GM12878 (cell line): ENCODE measurements at places on chromosomes 3 and 15. TPM values are rescaled to one million over a fixed set of nuclear protein-coding genes. Genes with fewer than 3 reads are reported as not detected.

Gene CD86
- polyA plus RNA-seq = 52.4 and 53.5 TPM in 2 replicates

Gene CSPG5
- not detected in 2 replicates for polyA plus RNA-seq

Gene KLHL18
- 49.8 and 56.6 TPM in 2 replicates for polyA plus RNA-seq

Gene C3orf20
- polyA plus RNA-seq = 0.24 and 0.40 TPM in 2 replicates

Gene KCNMB2
- polyA plus RNA-seq = 16.4 and 18.8 TPM in 2 replicates

Gene EOGT
- polyA plus RNA-seq = 6.1 and 6.7 TPM in 2 replicates

Gene MESP1
- 1.00 and 1.5 TPM in 2 replicates for polyA plus RNA-seq

Gene PLA2G4E
- not detected in 2 replicates for polyA plus RNA-seq

DNA sequence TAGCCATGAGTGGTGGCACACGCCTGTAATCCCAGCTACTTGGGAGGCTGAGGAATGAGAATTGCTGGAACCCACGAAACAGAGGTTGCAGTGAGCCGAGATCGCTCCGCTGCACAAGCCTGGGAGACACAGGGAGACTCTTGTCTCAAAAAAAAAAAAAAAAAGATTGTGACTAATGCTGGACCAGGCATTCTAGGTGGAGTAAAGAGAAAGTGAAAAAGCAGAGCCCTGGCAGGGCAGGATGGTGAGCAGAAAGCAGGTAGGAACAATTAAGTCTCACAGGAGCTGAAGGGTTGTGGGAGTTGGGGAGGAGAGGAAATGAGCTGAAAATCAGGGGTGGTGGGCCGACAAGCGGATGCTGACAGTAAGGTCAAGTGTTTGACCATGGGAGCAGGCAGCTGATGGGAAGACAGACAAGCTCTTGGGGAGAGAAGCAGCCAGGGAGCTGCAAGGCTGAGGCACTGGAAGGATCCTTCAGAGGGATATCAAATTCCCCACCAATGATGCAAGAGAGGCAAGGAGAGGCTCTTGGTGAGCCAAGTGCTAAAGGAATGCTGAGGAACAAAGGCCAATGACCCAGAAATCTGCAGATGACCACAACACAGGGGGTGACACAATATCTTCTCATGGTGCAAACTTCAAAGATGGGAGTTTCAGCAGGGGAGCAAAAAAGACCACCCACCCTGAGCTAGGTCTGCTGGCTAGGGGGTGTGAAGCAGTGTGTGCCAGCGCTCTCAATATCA, 251.1 kb downstream of the ULK4 start:
- H3K36me3 ChIP-seq = no peaks in the 10 kb centered on the region
- no peak overlapping the region for H3K4me3 ChIP-seq
- no peak overlapping the region for H3K27ac ChIP-seq

GRCh38 chr3:67468511-67468910, 185.9 kb downstream of the SUCLG2 start:
- H3K4me1 ChIP-seq = no peaks in the 10 kb centered on the region
- no peaks in the 10 kb centered on the region for H3K36me3 ChIP-seq
- no peak for DNase-seq

- DNase-seq = no peak
- no peaks in the 10 kb centered on the region for H3K27me3 ChIP-seq
- peaks cover 14% of the 10 kb centered on the region for H3K4me1 ChIP-seq
- H3K27ac ChIP-seq = no peak overlapping the region
- no peaks in the 10 kb centered on the region for H3K36me3 ChIP-seq
Observed at GRCh38 chr3:40340541-40341170, 31.1 kb downstream of the EIF1B start.

- DNase-seq = no peak
- no peaks in the 10 kb centered on the region for H3K27me3 ChIP-seq
- H3K36me3 ChIP-seq = no peaks in the 10 kb centered on the region
- no peaks in the 10 kb centered on the region for H3K4me1 ChIP-seq
Observed at GRCh38 chr3:45118615-45119071, 27.5 kb downstream of the CDCP1 start.

GRCh38 chr15:59105854-59106253, 908 bp downstream of the CCNB2 start:
- peaks cover 26% of the 10 kb centered on the region for H3K36me3 ChIP-seq
- no peak for DNase-seq
- peaks cover 4% of the 10 kb centered on the region; the same call in 1 of the 2 replicates for H3K4me1 ChIP-seq
- H3K27ac ChIP-seq = peak overlapping the region; percentile 86; the same call in 1 of the 2 replicates
- H3K27me3 ChIP-seq = no peaks in the 10 kb centered on the region

GRCh38 chr15:75947092-75947491, 43.4 kb downstream of the FBXO22 start:
- H3K36me3 ChIP-seq = no peaks in the 10 kb centered on the region
- no peak overlapping the region for H3K4me3 ChIP-seq
- H3K27ac ChIP-seq = no peak overlapping the region
- no peak for DNase-seq
- no peaks in the 10 kb centered on the region for H3K27me3 ChIP-seq

- H3K27ac ChIP-seq = no peak overlapping the region
- H3K36me3 ChIP-seq = peaks cover 34% of the 10 kb centered on the region
- DNase-seq = no peak
- no peak overlapping the region for H3K4me3 ChIP-seq
- peaks cover 6% of the 10 kb centered on the region for H3K4me1 ChIP-seq
Observed at GRCh38 chr15:31373970-31374369, 47.3 kb downstream of the KLF13 start.

- H3K27me3 ChIP-seq = no peaks in the 10 kb centered on the region
- no peak overlapping the region for H3K4me3 ChIP-seq
- no peak overlapping the region for H3K27ac ChIP-seq
- H3K36me3 ChIP-seq = no peaks in the 10 kb centered on the region
- no peaks in the 10 kb centered on the region for H3K4me1 ChIP-seq
Observed at GRCh38 chr3:191085091-191085490, 114.0 kb upstream of the OSTN start.

DNA sequence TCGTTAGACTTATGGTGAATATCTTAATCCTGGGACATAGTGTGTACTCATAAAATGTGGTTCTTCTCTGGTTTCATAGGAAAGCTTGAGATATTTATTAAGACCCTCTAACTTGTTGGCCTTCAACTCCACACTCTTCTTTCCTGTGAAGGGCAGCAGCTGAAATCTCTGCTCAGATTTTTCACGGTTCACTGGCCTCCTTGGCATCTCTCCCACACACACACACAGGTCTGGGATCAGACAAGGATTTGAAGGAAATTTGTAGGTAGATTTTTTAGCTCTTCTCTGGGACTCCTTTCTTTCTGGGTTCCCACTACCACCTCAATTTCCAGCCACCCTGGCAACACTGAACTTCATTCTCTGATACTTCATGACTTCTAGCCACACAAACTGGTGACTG, 70.2 kb downstream of the MYRIP start:
- no peaks in the 10 kb centered on the region for H3K36me3 ChIP-seq
- H3K27me3 ChIP-seq = no peaks in the 10 kb centered on the region
- no peak for DNase-seq
- H3K27ac ChIP-seq = no peak overlapping the region

- peak overlapping the region; percentile 80; the same call in 1 of the 2 replicates for H3K4me3 ChIP-seq
- H3K4me1 ChIP-seq = 0 out of 2 replicates have a peak, but pooled peaks cover 4% of the 10 kb centered on the region
- no peak for DNase-seq
- H3K36me3 ChIP-seq = no peaks in the 10 kb centered on the region
Observed at GRCh38 chr15:59657635-59658125, 365 bp upstream of the GTF2A2 start.

GRCh38 chr3:39724233-39724846, 85.1 kb upstream of the MYRIP start:
- no peaks in the 10 kb centered on the region for H3K36me3 ChIP-seq
- H3K27me3 ChIP-seq = no peaks in the 10 kb centered on the region
- H3K27ac ChIP-seq = no peak overlapping the region
- H3K4me3 ChIP-seq = no peak overlapping the region
- no peak for DNase-seq

DNA sequence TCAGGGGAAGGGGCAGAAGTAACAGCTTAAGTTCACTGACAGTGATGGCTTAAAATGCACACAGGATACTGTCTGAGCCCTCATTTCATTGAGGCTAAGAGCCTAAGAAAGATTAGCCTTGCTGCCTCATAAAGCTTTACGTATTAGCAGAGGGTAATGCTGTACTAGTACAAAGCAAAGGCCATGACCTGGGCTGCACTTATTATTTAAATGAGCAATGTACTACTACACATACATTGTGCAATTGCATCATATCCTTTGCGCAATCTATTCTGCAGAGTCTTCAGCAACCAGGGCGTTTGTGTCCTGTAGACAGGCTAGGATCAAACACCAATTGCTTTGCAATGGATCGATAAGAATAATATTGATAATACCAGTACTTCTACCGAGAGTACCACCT, 221.8 kb downstream of the TPRG1 start:
- H3K27me3 ChIP-seq = no peaks in the 10 kb centered on the region
- DNase-seq = no peak
- peaks cover 28% of the 10 kb centered on the region for H3K4me1 ChIP-seq

DNA sequence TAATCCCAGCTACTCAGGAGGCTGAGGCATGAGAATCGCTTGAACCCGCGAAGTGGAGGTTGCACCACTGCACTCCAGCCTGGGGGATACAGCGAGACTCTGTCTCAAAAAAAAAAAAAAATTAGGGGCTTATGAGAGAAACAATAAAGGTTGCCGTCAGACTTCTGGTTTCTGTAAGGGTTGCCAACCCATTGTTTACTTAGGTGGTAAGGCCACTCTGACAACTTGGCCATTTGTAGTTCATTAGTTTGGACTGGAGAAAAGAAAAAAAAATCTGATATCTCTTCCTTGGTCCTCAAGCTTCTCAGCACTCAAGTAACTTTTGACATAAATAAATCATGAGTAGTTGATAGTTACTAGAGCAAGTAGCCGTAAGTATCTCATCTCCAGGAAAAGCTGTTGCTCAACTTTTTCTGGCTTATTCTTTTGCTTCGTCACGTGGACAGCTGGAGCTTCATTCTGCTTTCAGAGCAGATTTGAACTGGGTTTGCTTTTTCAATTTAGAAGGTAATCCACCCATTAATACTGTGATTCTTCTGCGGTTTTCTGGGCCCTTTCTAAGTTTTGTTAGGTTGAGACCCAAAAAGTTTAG, 9.4 kb downstream of the SNX1 start:
- H3K27ac ChIP-seq = no peak overlapping the region
- no peak overlapping the region for H3K4me3 ChIP-seq
- DNase-seq = no peak
- H3K36me3 ChIP-seq = no peaks in the 10 kb centered on the region; the same call in none of the 2 replicates
- no peaks in the 10 kb centered on the region for H3K27me3 ChIP-seq

DNA sequence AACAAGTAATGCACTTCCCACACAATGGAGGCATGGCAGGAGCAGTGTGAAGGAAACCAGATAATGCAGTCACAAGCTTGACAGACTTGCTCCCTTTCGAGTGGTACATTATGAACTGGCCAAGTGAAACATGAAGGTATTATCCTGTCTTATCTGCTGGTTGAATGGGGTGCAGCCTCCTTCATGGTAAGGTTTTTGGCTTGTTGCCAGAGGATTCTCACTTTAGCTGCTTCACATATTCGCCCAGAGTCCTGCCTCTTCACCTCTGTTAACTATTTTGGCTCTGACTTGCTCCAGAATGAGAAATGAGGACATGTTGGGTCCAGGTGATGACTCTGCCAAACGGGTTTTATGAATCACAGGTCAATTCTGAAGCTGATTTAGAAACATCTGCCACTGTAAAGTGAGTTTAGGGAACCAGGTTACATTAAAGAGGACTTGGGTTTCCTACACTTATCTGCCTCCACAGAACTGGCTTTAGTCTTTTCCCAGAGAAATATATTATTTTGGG, 19.5 kb upstream of the CCDC39 start:
- no peaks in the 10 kb centered on the region; the same call in 1 of the 2 replicates for H3K27me3 ChIP-seq
- no peaks in the 10 kb centered on the region for H3K36me3 ChIP-seq
- H3K4me3 ChIP-seq = no peak overlapping the region
- no peak for DNase-seq
- H3K27ac ChIP-seq = no peak overlapping the region
- H3K4me1 ChIP-seq = no peaks in the 10 kb centered on the region

DNA sequence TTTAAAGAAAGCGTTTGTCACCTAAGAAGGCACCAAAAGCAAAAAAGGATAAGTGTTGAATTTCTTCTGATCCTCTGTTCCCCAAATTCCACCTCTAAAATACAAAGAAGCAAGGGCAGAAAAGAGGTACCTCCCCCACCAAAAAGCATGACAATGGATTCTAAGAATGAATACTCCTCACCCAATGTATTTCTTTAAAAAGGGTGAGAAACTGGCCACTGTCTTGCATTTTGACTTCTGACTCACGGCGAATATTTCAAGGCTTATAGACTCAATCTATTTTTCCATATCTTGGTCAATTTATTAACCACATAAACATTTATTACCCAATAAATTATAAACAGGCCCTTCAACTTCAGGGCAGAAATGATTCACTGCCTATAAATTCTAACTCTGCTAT, 131.1 kb downstream of the NR1I2 start:
- peaks cover 11% of the 10 kb centered on the region; the same call in 1 of the 2 replicates for H3K36me3 ChIP-seq
- no peak overlapping the region for H3K27ac ChIP-seq
- no peak for DNase-seq
- no peaks in the 10 kb centered on the region for H3K27me3 ChIP-seq

GRCh38 chr15:53034767-53035245, 244.7 kb upstream of the ONECUT1 start:
- H3K27me3 ChIP-seq = no peaks in the 10 kb centered on the region
- DNase-seq = no peak
- no peak overlapping the region for H3K4me3 ChIP-seq
- no peak overlapping the region for H3K27ac ChIP-seq
